ENCODE measurements at places on chromosomes 1 and 21.

DNA sequence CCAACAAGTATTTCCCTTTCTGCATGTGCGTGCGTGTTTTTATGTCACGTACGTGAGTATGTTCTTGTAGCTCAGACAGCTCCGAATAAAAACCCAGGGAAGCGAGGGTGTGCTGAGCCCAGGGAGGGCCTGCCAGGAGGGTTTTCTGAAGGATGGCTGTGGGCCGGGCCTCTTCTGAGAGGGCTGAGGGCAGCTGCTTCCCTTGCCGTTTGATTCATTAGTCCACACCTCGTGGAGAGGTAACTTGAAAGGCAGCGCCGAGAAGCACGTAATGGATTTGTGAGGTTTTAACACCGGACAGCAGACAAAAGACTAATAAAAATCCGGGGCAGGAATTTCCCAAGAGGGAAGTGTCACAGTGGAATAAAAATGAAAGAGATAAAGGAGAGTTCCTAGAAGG is 29.5 kb downstream of the CD247 start:
- no peak for DNase-seq

DNA sequence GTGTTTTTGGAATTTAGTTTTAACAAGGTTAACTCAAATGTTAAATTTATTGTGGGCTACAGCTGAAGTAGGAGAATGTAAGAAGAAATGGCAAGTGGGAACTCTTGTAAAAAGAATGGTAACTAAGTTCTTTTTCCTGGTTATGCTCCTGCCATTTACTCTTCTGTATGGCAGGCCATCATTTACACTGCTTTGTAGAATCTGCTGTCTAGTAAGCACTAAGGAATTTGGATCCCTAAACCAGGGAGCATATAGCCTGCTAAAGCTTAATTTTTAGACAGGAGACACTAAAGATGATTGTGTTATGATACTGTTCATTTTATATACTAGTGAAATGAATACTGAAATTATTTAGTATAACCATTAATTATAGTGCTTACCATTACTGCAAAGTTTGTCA is 85.3 kb downstream of the CAMTA1 start:
- no peak for DNase-seq

DNA sequence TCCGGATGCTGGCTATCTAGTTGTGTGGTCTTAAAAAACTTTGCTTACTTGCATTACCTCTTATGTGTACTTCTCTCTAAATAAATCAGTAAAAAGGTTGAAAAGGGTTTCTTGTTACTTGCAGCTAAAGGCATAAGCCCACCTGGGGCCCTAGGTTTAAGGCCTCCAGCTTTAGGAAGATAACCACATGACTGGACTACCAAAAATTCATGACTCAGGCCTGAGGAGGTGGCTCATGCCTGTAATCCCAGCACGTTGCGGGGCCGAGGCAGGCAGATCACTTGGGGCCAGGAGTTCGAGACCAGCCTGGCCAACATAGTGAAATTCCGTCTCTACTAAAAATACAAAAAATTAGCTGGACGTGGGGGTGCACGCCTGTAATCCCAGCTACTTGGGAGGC is 142.9 kb downstream of the APP start:
- no peak for DNase-seq

GRCh38 chr1:24491577-24492360 is 10.9 kb upstream of the RCAN3 start:
- no peak for DNase-seq

GRCh38 chr1:204201348-204202040 is 5.2 kb upstream of the KISS1 start:
- DNase-seq = no peak

DNA sequence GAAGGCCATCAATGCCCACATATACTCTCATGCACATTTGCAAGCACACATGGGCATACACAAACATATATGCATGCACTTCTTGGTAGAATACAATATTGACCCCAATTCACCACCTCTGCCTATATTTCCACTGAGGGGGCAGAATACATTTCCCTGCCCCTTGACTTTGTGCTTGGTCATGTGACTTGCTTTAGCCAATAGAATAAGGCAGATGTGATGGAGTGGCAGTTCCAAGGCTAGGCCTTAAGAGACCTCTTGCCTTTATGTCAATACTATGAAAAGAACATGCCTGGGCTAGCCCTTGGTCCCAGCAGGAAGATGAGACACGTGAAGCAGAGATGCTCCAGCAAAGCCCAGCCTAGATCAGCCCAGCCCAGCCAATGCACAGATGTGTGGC is 66.0 kb upstream of the GRIK3 start:
- no peak for DNase-seq

GRCh38 chr1:52842643-52843310 is at the start of gene ZYG11A:
Gene ZYG11A, plus strand, starts transcription at chr1:52842760. Its CDS starts 124 bp downstream, at chr1:52842884.
- DNase-seq = peak; percentile 30

- DNase-seq = no peak
Observed at GRCh38 chr1:229845410-229846138, 219.5 kb downstream of the URB2 start.

- no peak for DNase-seq
Observed at GRCh38 chr1:178580876-178581275, 68.0 kb downstream of the TEX35 start.

- DNase-seq = no peak
Observed at GRCh38 chr1:157115851-157116736, 16.5 kb upstream of the ETV3L start.

DNA sequence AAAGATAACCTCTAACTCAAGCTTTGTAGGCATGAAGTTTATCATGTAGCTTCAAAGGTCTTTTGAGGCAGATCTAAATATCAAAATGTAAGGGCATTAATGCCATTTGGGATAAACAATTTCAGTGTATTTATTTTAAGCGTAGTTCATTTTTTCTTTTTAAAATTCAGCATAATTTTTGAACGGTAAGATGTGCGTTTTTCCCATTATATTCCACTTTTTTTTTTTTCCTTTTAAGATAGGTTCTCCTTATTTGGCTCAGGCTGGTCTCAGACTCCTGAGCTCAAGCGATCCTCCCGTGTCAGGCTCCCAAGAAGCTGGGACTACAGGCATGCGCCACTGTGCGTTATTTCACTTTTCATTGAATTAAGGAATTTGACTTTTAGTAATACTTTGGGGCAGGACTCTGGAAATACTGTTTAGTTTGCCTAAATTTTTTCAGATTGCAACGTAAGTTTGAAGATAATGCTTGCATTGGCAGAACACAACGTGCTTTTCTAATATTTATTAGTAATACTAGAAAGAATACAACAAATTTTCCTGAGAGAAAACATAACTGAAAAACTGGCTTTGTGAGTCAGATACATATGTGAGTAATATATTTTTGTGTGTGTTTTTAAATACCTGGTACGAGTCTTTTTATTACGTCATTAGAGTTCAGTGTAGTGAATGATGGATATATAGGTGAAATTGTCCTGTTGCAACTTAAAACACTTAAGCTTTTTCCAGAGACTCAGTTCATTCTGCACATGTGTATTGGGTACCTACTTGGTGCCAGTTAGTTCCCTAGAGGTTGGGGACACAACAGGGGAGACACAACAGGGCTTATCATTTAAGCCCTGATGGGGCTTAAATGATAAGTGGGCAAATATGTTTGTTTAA is 2.2 kb downstream of the RALGPS2 start:
- no peak for DNase-seq

DNA sequence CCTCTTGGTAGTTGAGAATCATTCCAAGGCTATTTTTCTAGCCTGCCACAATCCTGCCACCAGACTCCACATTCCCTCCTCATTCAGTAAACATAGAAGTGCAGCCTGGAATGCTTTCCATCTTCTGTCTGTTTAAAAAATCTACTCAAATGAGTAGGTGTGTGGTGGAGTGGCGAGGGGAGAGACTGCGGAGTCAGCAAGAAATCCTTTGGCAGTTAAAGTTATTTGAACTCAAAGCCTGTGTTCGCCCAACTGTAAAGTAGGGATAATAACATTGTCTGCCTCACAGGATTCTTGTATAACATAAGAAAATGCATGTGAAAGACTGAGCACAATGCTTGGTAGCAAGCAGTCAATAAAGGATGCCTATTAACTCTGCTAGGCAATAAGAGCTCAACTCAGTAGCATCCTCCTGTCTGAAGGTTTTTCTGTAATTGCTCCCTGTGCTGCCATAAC is 22.2 kb upstream of the DPT start:
- no peak for DNase-seq

DNA sequence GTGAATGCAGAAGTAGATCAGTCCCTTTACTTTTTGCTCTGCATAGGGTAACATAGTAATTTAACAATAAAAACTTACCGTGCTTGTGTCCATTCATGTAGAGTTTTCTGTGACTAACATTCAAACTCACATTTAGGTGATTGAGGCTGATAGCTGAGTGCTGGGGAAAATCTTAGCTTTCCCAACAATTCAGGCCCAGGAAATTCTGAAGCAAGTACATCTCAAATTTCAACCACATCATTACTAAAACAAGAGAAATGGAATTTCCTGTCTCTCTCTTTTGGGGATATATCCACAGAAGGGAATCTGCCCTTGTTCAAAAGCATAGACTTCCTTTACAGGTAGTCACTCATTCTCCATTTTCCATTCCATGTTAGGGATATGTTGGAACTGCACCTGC is 33.1 kb upstream of the C1orf146 start:
- DNase-seq = no peak

GRCh38 chr1:244027491-244028145 is 23.5 kb upstream of the ZBTB18 start:
- no peak for DNase-seq

DNA sequence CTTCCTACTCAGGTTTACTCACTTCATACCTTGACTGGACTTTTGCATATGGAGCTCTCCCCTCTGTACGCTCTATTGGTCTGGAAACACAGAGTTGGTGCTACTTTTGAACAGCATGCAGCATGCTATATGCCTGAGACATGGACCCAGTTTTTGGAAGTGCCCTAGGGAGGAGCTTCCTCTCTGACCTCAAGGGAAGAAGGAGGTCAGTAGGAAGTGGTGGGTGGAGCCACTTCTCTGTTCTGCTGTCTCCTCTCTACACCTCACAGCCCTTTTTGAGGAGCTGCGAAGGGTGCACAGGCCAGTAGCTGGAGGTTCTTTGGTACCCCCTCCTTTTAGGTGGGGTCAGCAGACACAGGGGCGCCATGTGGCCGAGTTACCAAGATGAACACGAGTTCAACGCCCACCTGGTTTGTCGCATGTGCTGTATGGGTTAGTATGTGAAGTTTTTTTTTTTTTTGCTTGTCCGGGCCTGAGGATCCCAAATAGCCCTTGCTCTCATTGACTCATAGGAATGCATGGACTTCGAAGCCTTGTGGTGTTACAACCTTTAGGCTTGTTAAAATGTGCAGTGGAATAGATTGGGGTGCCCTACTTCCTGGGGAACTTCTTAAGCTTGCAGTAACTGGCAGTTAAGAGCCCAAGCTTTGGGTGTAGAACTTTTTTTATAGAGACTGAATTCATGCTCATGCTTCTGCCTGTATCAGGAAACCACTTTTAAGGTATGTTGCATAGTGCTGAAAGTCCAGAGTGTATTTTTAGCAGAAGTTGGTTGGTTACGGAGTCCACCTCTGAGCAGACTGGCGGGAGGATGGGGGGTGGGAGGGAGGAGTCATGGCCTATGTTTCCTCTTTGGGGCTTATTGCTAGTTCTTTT is 10.7 kb downstream of the MACF1 start:
- no peak for DNase-seq

- no peak for DNase-seq
Observed at GRCh38 chr1:12081648-12082396, 18.7 kb downstream of the TNFRSF8 start.

DNA sequence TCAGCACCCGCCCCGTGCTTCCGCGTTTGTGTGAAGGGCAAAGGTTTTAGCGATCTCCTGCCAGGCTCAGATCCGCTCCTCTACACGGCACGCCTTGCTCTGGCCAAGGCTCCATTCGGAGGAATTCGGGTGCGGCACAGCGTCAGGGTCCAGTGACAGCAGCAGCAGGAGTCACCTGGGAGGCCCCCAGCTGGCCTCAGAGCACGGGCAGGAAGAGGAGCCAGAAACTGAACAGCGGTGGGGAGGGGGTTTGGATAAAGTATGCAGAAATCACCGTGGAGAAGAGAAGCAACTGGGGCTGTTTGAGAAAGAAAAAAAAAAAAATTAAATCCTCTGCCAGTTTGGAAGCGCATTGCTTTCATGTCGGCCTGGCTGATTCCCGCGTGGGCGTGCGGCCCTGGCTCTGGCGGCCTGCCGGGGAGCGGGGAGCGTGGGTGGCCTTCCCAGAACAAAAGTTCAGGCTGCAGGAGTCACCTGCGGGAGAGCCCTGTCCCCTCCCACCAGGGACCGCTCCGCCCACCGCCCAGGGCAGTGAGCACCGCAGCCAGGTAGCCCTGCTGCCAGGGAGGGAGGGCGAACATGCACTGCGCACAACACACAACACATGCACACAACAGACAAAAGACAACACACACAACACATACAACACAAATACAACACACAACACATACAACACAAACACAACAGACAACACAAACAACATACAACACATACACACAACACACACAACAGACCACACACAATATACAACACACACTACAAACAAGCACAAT is 107.6 kb downstream of the ETS2 start:
- DNase-seq = peak; percentile 90

DNA sequence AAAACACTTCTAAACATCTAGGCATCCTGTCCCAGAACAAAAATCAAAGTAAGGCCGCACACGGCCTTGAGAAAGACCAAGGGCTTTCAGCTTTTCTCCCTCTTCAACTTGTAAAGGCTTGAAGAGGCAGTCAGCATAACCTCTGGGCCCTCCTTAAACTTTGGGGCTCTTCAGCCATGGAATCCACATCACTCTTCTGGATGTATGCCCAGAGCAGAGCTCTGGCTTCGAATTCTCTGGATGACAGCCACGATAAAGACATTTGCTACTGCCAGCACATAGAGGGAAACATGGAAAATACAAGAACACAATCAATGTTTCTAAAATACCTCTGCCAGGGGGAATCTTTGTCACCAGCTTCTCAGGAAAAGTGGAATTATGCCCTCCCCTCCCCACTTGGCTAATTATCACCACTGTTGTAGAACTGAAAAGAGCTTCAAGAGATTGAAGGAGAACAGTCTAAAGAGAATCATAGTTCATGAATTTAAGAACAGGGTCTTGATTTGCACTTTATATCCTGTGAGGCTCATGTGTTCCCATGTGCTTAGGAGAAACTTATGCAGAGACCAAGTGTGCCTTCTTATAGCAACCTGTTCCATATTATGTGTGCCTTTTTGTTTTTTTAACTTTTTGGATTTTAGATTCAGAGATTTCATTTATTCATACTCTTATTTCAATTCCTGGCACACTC is 39.0 kb upstream of the DPT start:
- DNase-seq = peak; percentile 50

- peak; percentile 65 for DNase-seq
Observed at GRCh38 chr1:85464497-85465098, 361 bp downstream of the DDAH1 start.

- peak; percentile 32 for DNase-seq
Observed at GRCh38 chr1:223140611-223141405, 2.2 kb downstream of the TLR5 start.
